ENCODE measurements at places on chromosomes 1 and 21. TPM values are rescaled to one million over a fixed set of nuclear protein-coding genes. Genes with fewer than 3 reads are reported as not detected.

FAM163A gene
- 1.1 TPM for polyA plus RNA-seq

OR2G3 gene
- not detected for polyA plus RNA-seq

LINGO4 gene
- not detected for polyA plus RNA-seq

SLC9C2 gene
- polyA plus RNA-seq = 0.20 TPM

SLC22A15 gene
- polyA plus RNA-seq = 4.8 TPM

AMY1B gene
- polyA plus RNA-seq = 0.40 TPM

C1orf87 gene
- polyA plus RNA-seq = 0.17 TPM

DNA sequence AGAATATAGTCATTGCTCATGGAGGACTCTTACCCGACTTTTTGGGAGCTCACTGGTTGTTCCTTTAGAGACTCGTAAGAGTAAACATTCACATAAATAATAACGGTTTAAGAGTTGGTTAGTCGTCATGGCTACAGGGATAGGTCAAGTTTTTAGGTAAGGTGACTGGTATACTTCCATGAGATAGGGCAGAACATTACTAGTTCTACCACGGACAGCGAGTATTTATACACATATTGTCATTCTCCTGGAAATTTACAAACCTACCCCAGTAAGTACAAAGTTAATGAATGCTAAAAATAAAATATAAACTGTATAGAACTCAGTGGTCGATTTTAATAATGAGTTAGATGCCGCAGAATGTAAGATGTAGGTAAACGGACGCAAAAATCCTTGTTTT is 1.2 kb upstream of the RYR2 start:
- no peak for DNase-seq

DNA sequence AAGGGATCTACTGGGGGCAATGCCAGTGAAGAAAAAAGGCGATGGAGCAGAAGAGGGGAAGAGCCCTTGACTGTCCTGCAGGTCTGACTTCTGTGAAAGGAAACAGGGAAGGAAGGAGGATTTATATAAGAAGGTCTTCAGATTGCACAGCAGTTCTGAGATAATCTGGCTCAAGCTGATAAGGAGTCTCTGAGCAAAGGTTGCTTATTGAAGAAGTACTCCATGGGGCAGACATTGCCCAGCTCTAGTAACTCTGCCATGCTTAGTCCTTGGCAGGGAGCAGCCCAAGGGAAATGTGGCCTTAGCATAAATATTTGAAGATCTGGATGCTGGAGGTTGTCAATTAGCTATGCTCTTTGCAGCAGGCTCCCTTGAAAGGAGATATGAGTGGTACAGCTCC is 15.9 kb upstream of the TTF2 start:
- no peak for DNase-seq

DNA sequence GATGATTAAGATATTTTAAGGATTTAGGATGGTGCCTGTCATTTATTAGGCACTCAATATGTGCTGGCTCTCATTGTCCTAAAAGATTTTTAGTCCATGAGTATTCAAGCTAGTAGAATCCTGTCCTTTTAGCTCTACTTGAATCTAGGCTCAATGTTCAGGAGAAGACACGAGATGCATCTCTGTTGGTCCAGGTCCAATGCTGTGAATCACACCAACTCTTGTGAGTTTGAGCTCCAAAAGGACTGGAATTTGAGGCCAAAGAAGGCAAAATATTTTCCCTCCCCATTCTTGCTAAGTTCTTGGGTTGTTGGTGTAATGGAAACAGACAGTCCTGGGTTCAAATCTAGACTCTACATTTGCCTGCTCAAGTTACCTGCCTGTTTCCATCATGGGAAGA is 1.4 kb upstream of the PODN start:
- DNase-seq = no peak

DNA sequence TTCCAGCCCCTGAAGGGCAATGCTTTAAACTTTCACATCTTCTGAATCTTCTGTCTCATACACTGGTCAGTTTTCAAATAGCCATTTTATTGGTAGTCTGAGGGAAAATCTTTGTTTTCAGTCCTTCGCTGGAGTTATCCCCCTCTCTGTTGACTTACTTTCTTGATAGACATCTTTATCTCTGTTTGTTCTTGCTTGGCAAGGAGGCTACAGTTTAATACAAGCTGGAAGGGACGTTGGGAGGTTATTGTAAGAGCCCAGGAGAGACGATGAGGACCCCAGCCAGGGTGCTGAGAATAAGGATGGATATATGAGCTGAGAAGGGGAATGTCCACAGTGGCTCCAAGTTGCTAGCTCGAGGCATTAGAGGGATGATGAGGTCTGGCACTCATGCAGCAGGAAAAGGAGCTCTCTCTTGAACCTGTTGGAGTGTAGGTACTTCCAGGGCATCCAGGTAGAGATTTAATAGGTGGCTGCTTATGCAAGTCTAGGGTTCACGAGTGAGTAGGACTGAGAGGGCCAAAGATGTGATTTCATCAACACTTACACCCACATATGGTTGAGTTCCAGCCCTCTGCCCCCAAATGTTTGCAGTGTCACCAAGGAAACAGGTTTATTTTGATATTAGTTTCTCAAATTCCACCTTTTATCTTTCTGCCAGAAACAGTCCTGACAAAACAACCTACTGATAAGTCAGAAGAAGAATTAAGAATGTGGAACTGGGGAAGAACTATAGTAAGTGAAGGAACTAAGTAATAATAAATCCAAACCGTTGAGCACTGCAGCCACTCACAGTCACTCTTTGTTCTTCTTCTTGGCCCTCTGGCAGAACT is 237.3 kb upstream of the PROX1 start:
- DNase-seq = no peak

GRCh38 chr1:17375651-17376050 is 3.7 kb downstream of the PADI6 start:
- DNase-seq = no peak

DNA sequence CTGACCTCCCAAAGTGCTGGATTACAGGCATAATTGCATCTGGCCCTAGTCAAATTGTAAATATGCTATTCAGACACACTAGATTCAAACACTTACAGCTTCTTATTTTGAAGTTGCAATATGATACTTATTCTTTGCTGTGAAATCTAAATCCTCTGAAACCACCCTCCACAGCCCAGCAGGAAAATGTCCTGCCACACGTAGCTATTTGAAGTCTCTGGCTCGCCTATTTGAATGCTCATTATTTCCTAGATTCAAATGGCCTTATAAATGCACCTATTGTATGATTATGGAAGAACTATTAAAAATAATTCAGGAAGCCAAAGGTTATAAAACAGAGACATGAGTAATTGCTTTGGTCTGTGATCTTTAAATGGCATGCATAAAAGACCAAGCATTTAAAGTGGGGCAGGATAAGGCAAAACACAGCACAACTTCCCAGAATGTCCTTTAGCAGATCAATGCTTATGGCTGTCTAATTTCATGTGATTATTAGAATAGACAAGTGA is 26.6 kb upstream of the FBXO28 start:
- DNase-seq = no peak

DNA sequence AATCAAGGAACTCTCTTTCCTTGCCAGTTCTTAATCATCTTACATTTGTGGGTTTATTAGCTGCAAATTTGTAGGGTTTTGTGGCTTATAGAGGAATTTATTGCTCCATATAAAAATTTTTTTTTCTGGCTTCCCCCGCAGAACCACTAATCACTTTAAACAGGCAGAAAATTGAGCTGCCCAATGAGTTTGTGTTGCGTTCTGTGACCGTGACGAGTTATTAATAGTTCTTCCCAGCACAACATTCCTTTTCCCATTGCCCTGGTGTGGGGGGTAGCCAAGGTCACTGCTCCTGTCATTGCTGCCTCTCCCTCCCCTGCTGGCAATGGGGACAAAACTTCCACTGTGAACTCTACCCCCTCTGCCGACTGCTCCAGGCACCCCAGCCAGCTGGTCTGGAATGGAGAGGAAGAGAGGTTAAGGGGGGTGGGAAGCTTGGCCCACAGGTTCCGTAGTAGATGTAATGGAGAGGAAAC is 55.1 kb downstream of the UBE2T start:
- peak; percentile 43 for DNase-seq

DNA sequence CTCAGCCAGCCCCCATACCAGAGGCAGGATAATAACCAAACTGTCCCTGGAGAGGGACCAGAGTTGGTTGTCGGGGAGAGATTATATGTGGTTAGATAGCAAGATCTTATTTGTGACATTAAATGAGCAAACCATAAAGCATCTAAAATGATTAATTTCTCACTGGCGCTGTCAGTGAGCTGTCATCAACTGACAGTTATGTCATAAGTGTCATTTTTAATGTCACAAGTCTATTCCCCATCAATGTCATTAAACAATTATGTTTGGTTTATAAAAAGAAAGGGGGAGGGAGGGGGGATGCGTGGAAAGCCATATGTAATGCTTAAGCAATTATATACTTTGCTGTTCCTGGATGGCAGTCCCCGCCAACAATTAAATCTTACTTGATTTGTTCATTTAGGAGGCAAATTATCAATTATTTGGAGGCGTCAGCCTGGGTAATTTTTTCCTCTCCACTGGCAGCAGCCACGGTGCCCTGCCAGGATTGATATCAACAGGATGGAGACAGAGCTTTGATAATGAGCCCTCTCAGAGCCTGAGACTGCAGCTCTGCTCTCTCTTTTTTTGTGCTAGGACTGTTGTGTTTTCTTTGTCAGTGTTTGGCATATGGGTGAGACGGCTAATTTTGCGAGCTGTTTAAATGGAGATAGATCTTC is 333.6 kb upstream of the CAMK1G start:
- no peak for DNase-seq

- DNase-seq = no peak
Measured at GRCh38 chr1:166129006-166129405, 37.8 kb downstream of the FAM78B start.

DNA sequence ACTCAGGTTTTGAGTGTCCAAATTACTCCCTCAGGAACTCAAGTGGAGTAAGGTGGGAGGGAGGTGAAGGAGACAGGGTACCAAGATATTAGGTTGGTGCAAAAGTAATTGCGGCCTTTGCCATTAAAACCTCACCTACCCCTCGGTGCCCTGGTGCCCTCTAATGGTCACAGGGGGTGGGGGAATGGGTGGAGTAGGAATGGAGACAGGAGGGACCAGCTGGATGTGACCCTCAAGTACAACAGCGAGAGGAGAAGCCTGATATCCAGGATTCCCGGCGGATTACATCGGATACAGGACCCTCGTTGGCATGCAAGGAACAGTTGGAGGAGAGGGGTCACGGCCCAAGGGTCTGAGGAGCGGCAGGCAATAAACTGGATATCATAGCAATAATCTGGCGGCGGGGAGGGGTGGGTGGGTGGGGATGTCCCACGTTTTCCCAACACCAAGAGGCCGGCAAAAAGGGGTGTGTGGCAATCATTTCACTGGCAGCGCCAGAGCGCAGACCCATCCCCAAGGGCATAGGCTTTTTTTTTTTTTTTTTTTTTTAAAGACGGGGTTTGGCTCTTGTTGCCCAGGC is 4.3 kb upstream of the ZBTB7B start:
- no peak for DNase-seq

GRCh38 chr21:38241029-38241740 is 15.6 kb upstream of the KCNJ15 start:
- no peak for DNase-seq

DNA sequence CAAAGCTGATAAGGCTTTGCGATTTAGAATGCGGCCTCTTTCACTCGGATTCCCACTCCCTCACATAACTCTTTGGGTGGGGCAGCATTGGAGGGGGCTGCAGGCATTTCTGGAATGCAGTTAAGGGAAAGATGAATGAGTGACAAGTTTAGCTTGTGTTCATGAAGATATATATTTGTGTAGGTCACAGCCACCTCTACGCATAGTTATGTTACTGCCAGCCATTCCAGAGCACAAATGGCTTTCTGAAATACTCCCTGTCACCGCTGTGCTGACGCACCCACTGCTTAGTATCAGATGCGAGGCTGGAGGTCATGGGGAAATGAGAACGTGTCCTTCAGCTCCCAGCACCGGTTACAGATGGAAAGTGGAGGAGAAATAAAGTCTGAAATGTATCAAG is 54.1 kb upstream of the ATP1A1 start:
- DNase-seq = no peak

DNA sequence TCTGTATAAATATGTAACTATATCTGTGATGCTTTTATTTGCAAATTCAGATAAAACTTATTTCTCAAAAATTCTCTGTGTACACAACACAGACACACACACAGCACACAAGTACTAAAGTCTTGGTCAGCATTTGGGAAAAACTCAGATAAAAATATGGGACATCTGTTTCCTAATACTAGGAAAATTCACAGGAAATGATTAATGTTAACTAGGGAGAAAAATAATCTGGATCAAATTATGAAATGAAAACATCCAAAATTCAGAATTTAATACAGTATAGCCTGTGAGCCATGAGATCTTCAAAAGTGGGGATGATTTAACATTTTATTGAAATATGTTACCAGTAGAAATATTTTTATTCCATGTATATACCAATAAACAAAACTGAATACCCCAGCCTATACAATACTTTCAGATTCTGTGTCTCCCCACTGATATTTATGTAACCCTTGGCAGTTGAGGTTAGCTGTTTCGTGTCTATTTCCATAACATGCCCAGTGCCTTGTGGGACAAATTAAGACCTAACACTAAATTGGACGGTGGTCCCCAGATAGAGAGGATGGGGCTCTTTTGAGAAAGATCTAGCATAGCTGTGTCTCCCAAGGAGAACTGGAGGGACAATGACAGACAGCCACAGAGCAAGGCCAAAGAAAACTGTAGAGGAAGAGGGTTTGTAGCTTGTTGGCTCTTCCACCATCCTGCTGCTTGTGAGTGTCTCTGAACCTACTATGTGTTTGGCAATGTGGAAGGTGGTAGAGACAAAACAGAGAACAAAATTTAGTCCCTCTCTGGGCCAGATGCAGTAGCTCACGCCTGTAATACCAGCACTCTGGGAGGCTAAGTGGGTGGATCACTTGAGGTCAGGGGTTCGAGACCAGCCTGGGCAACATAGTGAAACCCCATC is 47.2 kb downstream of the GNG12 start:
- DNase-seq = no peak

DNA sequence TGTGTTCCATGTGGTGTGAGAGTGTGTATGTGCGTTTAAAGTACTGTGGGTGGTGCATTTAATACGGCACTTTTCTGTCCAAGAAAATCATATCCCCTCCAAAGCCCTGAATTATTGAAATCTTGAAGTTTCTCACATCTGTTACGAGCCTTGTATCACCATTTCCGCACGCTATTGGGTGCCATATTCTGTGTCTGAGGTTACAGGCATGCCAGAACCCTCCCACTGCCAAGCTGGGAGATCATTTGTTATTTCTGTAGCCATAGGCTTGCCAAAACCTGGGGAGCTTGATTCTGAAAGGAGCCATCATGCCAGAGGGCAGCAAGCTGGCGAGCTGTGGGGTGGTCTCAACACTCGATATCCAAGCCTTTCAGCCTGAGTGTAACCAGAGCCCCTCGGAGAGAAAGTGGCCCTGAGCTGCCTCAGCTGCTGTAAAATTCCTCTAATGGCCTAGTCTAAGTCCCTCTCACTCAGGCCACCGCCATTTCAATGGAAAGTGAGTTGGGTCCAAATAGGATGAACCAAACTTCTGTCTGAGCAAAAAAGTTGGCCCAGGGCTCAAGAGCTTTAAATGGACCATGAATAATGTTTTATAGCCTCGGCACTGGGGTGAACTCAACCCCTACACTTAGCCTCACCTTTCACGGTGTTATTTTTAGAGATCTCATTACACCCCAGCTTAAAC is 298.4 kb upstream of the DUSP10 start:
- peak; percentile 44 for DNase-seq
